HTR-8/SVneo (cell line): ENCODE measurements at places on chromosomes 2 and 18.

- DNase-seq, result no peak
Observed at GRCh38 chr2:20454036-20454981, 7.4 kb downstream of the RHOB start.

GRCh38 chr2:108911401-108911800 is 77.6 kb downstream of the EDAR start:
- no peak for DNase-seq

GRCh38 chr2:134233728-134234136 is 20.1 kb upstream of the MGAT5 start:
- no peak for DNase-seq

GRCh38 chr2:225355788-225356187 is 43.7 kb upstream of the NYAP2 start:
- no peak for DNase-seq

DNA sequence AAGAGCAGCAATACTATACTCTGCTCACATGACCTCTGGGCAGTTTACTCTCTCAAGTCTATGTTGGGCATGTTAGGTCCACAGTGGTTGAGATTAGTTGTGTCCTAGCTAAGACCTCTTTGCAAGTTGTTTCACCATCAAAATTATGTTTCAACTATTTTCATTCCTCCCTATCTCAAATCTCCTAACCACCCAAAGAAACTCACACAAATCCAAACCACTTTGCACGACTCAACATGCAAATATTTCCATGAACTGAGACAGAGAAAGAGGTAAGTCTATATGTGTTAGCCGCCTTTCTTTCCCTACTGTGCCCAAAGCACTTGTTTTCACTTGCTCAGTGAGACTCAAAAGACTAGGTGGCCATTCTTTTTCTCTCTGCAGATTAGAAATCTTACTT is 546.8 kb downstream of the TNS1 start:
- DNase-seq, result no peak

GRCh38 chr2:238685713-238686112 is 162.2 kb upstream of the TWIST2 start:
- no peak for DNase-seq

DNA sequence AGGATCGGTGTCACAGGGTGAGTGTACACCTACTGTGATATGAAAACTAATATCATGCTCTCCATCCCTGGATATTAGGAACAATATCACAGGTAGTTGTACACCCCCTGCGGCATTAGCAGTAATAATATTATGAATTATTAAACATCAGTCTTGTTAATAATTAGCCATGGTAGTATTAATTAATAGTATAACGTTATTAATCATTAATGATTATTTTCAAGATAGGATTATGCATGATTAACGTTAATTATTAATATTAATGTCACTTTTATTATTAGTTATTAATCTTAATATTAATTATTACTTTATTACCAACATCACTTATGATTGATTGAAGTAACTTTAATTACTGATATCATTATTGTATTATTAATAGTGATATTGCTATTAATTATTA is 26.2 kb upstream of the NAGK start:
- no peak for DNase-seq

DNA sequence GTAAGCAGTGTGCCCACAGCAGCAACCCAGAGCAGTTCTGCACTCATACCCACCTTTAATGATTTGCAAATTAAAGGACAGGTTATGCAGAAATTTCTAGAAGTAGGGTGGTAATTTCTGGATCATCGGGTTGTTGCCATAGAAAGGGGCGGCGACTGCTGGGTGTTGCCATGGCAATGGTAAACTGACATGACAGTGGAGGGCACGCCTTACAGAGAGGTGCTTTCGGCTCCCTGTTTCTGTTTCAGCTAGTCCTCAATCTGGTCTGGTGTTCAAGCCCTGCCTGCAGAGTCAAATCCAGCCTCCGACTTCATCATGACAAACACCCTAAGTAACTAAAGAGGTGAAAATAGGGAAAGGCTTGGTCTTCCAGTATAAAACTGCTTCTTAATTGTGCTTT is 667.7 kb downstream of the SOCS6 start:
- DNase-seq, result no peak

DNA sequence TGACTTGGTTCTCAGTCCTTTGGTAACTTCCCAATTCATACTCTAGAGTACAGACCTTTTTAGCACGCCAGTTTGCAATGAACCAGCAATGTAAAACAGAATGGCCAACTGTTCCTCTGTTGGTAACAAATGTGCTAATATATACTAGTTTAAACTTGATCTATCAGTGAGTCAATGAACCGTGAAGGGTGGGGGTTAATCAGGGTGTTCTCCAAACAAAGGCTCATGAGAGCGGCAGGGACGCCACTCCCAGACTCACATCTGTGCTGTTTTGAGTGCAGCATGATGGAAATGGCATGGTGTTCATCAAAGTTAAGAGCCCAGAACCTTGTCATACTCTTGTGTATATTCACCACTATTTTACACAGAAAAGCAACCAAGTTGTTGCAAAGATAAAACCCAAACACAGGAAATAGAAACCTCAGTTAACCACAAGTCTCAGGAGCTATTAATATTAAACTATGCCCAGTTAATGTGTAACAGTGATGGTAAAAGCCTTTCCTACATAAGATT is 70.3 kb downstream of the CERKL start:
- no peak for DNase-seq

GRCh38 chr18:35114305-35114704 is 73.1 kb downstream of the MAPRE2 start:
- DNase-seq, result no peak

- no peak for DNase-seq
Observed at GRCh38 chr2:44927985-44928482, 13.5 kb upstream of the SIX3 start.

DNA sequence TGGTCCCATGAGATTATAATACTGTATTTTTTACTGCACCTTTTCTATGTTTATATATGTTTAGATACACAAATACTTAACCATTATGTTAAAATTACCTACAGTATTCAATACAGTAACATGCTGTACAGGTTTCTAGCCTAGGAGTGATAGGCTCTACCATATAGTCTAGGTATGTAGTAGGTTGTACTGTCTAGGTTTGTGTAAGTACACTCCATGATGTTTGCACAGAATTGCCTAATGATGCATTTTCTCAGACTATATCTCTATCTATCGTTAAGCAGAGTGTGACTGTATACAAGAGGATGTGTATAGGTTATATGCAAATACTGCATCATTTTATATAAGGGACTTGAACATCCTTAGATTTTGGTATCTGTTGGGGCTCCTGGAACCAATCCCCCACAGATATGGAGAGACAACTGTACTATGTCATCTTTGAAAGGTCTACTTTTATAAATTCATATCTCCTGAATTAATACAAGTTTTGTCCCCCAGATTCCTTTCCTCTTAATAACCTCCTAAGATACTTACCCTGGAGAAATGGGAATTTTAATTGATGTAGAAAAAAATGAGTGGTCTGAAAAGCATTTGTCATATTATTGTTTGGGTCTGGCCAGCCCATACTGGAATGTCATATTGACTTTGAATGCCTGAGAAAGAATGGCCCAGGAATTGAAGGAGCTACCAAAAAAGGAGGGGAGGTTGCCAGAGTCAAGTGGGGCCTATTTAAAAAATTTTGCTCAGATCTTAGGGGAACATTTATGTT is 36.6 kb downstream of the EHBP1 start:
- no peak for DNase-seq

DNA sequence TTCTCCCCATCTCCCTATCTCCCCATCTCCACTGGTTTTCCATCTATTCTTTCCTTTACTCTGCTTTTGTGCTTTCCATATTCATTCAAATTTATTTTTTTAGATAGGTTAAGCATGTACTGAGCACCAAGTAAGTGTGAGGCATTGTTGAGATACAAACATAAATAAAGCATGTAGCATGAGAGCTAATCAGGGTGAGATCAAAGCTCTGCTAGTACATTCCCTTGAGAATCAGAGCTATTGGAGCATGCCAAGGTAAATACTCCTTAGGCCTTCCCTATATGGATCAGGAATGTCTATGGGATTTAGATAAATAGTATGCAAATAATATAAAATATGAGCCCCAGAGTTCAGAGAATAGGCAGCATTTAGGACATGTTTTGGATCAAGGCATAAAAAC is 25.3 kb downstream of the BABAM2 start:
- no peak for DNase-seq

- no peak for DNase-seq
Observed at GRCh38 chr2:23475473-23475872, 90.5 kb downstream of the KLHL29 start.

GRCh38 chr18:22108674-22109073 is 60.7 kb upstream of the GATA6 start:
- DNase-seq, result peak; percentile 24

- no peak for DNase-seq
Observed at GRCh38 chr18:73366713-73367112, 498.9 kb upstream of the NETO1 start.

- DNase-seq, result no peak
Observed at GRCh38 chr2:218743068-218743467, 32.4 kb downstream of the TTLL4 start.

DNA sequence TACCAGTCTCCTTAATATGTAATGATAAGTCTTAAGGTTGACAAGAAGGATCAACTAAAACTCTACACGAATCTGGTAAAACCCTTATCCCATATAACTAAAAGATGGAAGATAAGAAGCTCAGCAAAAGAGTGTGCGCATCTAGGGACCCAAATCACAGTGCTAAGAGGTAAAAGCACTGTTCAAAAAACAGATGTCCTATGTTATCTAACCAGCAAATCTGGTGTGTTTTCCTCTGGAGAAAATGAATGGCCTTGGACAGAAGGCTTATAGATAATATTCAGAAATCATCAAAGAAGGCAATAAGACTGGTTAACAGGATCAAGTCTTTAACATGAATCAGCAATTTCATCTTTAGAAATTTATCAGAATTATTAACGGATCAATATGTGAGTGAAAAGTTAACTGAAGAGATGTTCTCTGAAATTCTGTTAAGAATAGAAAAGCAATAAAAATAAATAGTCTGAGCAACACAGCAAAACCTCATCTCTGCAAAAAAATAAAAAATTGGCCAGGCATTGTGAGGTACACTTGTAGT is 47.1 kb downstream of the RPRD1A start:
- no peak for DNase-seq

DNA sequence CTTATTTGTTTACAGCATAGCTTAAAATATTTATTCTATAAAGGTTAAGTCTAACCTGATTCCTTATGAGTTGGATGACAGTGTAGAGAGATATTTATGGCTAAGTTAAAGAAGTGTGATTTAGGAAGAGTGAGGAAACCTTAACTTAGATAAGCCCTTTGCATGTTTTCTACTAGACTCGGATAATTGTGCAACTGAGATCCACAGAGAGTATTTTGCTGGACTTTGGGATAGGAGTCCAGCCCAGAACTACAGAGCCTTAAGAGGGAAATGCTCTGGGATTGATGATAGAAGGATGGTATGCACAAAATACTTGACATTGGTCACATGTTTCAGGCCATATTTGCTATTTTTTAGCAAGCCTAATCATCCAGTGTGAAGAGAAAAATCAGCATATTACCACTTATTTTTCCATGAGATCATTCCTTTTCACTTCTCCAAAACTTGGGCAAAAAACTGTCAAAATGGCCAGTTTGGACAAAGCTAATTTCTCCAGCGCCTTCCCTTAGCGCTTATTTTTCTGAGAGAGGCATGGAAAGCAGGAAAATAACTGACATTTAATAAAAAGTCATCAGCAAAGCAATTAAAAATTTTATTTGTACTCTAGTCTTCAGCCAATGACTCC is 3.1 kb downstream of the CD28 start:
- no peak for DNase-seq

- DNase-seq, result no peak
Observed at GRCh38 chr18:22981274-22982133, 48.4 kb downstream of the RBBP8 start.

- no peak for DNase-seq
Observed at GRCh38 chr2:24482251-24482971, 8.6 kb upstream of the NCOA1 start.

DNA sequence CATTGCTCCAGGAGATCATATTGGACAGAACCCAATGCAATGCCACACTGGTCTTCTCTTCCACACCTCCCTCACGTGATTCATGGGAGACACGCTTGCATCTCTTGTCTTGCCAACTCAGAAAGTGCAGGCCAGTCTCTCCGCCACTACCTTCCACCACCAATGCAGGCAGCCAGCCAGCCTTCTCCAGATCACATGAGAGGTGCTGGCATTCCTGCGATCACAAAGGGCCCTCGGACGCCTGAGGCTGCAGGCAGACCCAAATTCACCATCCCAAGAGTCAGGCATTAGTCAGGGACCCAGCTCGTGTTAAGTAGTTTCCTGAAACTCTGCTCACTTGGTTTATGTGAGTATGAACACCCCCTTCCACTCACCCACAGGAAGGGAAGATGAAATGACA is 437.0 kb upstream of the ETAA1 start:
- no peak for DNase-seq

DNA sequence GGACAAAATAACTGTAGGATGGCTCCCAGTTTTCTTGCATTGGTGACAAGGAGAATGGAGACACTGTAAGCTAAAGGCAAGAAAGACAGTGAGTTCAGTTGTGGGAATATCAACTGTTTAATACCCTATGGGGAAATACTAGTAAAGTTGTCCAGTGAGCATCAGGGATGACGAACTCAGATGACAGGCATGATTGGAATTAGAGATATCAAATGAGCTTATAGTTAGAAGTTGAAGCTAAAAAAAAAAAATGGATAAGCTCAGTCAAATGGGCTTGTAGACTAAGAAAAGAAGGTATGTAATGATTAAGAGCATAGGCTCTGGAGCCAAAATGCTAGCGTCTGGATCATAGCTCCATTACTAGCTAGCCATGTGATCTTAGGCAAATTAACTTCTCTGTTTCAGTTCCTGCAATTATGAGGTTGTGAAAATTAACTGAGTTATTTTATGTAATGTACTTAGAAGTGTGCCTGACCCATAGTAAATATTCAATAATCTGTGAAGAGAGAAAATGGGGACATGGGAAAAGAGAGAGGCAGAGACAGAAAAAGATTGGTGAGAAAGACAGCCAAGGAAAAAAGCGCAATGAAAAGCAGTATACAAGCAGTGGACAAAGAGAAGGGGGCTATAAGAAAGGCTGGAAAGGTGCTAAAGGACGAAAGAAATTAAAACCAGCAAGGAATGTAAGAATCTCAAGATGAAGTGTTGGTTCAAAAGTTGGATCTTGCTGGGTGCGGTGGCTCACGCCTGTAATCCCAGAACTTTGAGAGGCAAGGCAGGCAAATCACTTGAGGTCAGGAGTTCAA is 95.7 kb upstream of the SLC39A10 start:
- peak; percentile 80 for DNase-seq

GRCh38 chr18:50004013-50004412 is 190.7 kb upstream of the ACAA2 start:
- no peak for DNase-seq

- no peak for DNase-seq
Observed at GRCh38 chr2:223036790-223037444, 15.1 kb upstream of the KCNE4 start.

DNA sequence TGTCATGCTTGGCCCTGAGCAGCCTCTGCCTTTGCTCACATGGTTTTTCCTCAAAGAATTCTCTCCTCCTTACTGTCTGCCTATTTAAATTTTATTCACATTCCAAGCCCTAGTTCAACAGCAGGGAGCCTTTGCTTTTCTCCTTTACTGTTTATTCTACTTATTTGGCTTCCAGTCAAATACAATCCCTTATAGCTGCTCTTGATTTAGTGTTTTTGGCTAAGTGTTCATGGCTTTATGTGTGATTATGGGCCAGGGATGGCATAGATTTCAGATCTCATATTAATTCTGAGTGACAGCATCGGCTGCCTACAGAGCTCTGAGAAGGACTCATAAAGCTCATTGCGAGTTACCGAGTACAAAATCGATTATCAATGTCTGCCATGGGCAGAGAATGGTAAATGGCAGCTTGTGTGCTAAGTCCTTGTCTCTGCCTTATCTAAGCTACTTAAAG is 106.7 kb downstream of the METTL8 start:
- no peak for DNase-seq
